ENCODE measurements at places on chromosomes 2 and 18. TPM values are rescaled to one million over a fixed set of nuclear protein-coding genes. Genes with fewer than 3 reads are reported as not detected.

The UPP2 gene
- total RNA-seq = not detected

The TLX2 gene
- total RNA-seq = not detected

The ZNF892 gene
- total RNA-seq = 8.1 TPM

The IL1R1 gene
- 7.1 TPM for total RNA-seq

GRCh38 chr2:43486603-43487002 is 109.2 kb downstream of the THADA start:
- no peak for DNase-seq

DNA sequence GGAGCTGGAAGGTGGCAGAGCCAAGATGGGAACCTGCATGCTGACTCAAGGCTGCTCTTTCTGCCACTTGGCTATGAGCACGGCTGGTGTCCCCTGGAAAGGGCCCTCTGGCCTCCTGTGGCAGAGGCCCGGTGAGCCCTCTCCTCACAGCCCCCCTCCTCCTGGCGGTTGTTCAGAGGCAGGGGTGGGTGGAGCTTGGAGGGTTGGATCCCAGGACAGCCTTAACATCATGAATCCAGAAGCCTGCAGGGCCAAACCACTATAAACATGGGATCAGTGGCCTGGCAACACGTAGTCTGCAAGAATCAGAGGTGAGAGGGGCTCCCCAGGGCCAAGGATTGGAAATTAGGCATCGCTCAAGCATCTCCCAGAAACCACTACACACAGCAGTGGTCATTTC is 48.5 kb upstream of the LOXHD1 start:
- no peak for DNase-seq

DNA sequence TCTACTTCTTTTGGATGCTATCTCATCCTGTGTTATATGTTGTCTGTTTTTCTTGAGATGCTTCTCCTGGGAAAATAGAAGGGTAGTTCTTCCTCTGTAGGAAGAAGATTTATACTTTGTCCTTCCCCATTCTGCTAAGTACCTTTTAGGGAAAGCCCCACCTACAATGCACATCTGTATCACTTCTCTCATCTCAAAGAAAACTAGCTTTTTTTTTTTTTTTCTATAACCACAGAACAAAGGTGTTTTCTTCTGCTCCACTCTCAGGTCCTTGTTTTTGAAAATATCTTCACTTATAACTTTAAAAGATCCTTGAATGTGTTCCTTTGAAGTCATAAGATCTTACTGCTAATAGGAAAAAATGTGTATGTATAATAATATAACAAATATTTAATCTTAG is 30.8 kb downstream of the CCDC150 start:
- DNase-seq = no peak

- no peak for DNase-seq
Measured at GRCh38 chr2:118925476-118925875, 16.5 kb upstream of the MARCO start.

DNA sequence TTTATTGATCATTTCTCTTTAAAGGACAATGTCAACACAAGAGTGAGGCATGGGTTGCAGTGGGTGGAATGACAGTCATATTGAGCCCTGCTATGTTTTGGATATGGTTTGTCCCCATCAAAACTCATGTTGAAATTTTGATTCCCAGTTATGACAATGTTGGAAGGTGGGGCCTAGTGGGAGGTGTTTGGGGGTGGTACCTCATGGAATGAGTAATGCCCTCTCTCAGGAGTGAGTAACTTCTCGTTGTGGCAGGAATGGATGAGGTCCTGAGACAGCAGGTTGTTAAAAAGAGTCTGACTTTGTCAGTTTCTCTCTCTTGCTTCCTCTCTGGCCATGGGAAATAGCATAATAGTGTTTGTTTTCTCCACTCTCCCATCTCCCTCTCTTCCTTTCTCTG is 345.3 kb downstream of the DCC start:
- no peak for DNase-seq

DNA sequence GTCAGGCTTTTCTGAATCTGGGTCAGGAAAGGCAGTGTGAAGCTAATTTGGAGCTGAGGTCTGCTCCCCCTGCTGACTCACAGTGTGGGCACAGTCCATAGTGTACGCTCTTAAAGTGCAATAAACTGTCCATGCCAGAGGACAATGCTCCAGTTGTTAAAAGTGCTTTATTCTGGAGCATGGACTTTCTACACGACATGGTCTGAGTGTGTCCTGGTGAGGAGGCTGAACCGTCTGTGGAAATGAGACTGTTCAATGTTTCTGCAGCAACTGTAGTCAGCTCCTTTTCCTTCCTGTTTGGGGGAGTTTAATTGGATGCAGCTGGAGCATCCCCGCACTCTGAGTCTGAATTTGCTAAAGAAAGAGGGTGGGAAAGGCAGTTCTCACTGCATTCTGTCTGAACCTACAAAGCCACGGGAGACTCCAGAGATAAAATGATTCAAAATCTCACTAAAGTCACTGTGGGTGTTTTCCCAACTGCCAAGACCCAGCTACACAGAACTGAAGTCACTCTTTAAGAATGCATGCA is 110.2 kb upstream of the TRIB2 start:
- DNase-seq = no peak

Data from Panc1 (cell line).